Muscle of leg (tissue), 16 donors: ENCODE measurements at places on chromosomes 13 and 19.

DNA sequence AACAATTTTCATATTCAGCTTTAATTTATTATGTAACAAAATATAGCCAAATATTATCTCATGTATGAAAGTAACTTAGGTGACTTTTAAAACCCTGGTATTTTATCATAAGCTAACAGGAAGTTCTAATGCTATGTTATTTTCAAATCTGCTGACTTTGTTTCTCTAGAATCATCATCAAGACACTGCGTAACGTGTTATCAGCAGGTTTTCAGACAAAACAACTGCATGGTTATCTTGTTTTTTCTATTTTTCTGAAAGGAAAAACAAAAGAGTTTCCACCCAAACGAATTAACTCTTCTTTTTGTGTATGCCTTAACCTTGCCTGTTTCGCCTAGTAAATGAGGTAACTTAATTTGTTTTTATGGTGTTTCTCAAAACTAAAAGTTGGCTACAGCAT, 156.3 kb downstream of the TBC1D4 start:
- DNase-seq, result no peak

DNA sequence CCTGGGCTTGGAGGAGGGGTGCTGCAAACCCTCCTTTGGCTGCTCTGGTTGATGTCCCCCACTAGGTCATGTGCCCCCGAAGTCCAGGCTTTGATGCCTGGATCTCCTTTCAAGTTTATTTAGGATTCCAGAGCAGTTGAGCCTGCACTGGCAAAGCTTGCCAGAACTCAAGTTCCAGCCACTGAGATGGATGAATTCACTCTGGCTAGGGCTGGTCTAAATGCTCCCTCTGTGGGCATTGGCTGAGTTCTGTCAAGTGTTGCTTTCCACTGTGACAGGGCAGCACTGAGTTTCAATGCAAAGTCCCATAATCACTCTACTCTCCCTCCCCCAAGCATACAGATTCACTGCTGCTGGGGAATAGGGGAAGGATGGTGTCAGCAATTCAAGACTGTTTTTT, 17.8 kb upstream of the LMO7 start:
- DNase-seq, result no peak

GRCh38 chr19:19606021-19606420, 12.5 kb downstream of the PBX4 start:
- no peak for DNase-seq

- DNase-seq, result peak; percentile 99
Observed at GRCh38 chr13:73765651-73766384, 368.4 kb downstream of the KLF12 start.

DNA sequence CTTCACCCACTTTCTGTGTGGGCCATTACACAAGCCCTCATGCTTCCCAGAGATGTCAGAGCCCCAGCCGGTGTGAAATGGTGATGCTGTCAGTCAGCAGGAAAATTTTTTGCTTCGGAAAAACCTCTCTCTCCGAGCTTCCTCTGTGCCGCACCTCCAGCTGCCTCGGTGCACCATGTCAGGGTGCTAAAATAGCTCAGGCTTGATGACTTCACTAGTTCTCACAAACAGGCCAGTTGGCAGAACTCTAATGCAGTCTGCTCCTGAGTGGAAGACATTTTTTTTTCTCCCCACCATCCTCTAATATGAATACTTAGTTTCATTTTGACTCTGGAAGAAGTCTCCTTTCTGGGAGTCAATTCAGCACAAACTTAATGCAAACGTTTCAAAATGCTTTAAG, 71.3 kb downstream of the KLF12 start:
- DNase-seq, result peak; percentile 95

DNA sequence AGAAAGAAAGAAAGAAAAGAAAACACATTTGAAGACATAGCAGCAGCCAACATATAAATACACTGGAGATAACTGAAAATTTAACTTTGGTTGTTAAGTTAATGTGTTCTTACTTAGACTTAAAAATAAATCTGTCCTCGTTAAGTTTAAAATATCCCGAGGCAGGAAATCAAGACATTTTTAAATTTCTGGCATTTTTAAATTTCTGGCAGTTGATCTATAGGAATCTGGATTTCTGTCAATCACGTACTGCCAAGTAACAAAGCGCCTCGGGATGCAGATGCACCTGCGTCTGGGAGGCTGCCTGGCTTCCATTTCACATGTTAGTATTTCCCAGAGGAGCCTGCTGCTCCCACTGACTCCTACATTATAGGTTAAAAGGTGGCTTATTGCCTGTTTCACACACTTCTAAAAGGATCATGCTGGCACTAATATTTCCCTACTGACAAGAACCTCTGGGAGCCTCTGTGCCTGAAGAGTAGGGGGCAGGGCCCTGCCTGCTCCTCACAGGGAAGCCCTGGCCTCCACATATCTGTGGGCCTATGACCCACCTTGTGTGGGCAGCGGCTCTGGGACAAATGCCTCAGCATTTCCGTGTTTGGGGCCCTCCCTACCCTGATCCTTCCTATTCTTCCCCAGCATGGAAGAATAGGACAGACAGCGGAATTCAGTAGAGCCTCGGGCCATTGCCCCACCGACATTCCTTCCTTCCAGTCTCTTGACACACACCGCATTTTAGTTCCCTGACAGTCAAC, 62.8 kb upstream of the ATP12A start:
- DNase-seq, result peak; percentile 39

- no peak for DNase-seq
Observed at GRCh38 chr13:80340651-80341100, 250 bp downstream of the SPRY2 start.

GRCh38 chr19:57816652-57817051, 1.9 kb upstream of the ZNF552 start:
- DNase-seq, result no peak

DNA sequence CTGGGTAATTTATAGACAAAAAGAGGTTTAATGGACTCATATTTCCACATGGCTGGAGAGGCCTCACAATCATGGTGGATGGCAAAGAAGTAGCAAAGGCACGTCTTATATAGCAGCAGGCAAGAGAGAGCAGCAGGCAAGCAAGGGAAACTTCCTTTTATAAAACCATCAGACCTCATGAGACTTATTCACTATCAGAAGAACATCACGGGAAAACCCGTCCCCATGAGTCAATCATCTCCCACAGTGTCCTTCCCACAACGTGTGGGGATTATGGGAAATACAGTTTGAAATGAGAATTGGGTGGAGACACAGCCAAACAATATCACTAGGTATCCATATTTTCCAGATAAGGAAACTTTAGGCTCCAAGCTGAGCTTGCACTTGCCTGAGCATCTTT, 9.5 kb upstream of the CYP2B6 start:
- no peak for DNase-seq

DNA sequence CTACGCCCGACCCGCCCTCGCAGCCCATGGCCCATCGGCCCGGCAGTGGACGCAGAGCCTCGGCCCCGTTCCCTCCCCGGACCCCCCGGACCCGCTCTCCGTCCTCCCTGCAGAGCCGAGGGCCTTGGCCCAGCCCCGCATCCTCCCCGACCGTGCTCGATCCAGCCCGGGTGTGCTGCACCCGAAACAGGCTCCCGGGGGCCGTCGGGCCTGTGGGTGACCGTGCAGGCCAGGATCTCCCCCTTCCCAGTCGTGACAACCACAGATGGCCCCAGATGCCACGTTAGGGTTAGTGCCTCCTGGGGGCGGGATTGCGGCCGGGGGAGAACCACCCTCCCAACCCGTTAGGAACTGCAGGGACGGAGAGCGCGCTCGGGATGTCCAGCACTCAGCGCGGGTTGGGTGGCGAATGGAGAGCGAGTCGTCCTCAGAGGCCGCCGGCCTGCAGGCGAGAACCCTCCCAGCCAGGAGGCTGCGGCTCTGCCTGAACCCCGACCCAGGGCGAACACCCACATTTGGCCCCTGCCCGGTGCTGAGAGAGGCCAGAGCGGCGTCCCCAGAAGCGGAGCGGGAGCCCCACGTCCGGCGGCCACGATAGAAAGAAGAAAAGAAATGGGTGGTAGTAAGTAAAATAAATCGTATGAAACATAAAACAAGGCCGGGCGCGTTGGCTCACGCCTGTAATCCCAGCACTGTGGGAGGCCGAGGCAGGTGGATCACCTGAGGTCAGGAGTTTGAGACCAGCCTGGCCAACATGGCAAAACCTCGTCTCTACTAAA, 6.7 kb upstream of the MADCAM1 start:
- peak; percentile 70 for DNase-seq
